ENCODE measurements at places on chromosomes 13 and 19.

- DNase-seq = no peak
Observed at GRCh38 chr19:47675859-47676258, 37.4 kb upstream of the EHD2 start.

DNA sequence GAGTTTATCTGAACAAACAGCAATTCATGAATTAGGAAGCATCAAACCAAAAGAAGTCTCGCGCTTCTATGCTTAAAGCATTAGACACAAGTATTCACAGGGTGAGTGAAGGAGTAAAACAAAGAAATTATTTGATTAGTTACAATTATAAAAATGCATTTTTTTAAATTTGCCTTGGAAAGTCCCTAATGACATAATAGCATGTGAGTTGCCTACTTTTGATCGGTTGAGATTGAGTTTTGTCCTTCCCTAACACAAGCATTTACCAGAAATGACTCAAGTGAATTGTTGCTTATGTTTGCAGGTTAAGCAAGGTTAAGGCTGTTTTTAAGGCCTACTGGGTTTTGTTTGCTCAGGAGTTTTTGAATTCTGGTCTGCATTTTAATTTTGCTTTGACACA lies 389 bp upstream of the ZNF649 start:
- no peak for DNase-seq

- DNase-seq = no peak
Observed at GRCh38 chr13:80483157-80483556, 142.2 kb upstream of the SPRY2 start.

DNA sequence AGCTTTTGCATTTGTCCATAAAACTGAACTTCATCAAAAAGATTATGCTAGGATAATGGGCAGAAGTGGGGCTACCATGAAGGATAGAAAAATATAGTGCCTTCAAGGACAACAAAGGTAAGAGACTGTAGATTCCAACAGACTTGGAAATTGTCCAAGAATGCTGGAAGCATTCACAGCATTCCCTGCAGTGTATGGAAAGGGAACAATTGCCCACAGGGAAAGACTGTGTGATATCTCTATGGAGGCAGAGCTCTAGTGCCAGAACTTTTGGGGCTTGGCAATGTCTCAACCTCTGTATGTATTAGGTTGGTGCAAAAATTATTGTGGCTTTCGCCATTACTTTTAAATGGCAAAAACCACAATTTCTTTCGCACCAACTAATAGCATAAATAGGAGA lies 1598.8 kb upstream of the MIR17HG start:
- DNase-seq = no peak

- no peak for DNase-seq
Observed at GRCh38 chr13:24737042-24737441, 26.9 kb upstream of the RNF17 start.

- DNase-seq = no peak
Observed at GRCh38 chr13:30906411-30907051, 460 bp downstream of the MEDAG start.

GRCh38 chr19:45402298-45403061 lies 2.4 kb downstream of the PPP1R13L start:
- DNase-seq = no peak

GRCh38 chr19:30106417-30107095 lies 164.5 kb downstream of the URI1 start:
- no peak for DNase-seq

- DNase-seq = no peak
Observed at GRCh38 chr19:40420451-40420765, 5.4 kb downstream of the SERTAD1 start.

GRCh38 chr13:104843401-104843800 lies 1692.1 kb downstream of the EFNB2 start:
- DNase-seq = no peak

DNA sequence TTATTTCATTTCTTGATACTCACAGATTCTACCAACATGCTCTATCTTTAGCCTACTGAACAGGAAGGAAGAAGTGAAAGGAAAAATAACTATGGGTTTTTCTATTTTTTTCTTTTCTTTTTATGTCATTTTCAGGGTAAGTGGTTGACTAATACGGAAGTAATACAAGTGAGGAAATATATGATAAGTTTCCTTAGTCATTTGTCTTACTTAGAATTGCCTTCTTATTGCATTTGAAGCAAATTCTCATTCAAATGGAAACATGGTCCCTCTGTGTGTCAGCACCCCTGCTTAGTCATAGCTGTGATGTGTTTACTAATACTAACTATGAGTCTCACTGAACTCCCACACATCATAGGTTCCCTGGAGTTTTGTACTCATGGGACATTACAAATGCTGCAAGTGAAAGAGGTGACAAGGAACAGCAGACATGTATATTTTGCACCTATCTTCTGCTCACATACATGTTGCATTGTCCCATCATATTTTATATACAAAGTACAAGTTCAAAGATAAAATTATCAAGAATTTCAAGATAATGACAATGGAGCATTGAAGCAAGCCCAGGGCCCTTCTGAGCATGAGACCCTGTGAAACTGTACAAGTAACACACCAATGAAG lies 60.1 kb downstream of the DCT start:
- DNase-seq = no peak

GRCh38 chr13:113418722-113419049 lies 34.6 kb downstream of the ADPRHL1 start:
- no peak for DNase-seq
